NCI-H1092 treated with DMSO at 0.1 percent for 48 hours (cell line): ENCODE measurements at places on chromosomes 2 and 18.

- no peak for DNase-seq
Measured at GRCh38 chr2:9791711-9792110, 51.6 kb upstream of the TAF1B start.

DNA sequence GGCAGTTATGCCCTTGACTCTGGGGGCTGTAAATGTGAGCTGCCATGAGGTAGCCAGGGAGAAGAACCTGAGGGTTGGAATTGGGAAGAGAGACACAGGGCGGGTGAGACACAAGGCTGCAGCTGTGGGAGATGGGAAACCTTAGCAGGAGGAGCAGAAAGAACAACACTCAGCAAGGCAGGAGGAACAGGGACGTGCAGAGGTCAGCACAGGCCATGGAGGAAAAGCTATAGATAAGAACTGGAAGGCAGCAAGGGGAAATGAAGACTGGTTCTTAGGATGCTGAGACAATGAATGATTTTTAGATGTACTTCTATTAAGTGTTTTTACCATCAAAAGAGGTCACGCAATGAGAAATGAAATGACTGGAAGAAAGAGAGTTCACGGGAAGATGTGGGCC is 80.2 kb downstream of the USP40 start:
- DNase-seq = no peak

GRCh38 chr2:178650554-178650953 is 156.7 kb downstream of the TTN start:
- no peak for DNase-seq

DNA sequence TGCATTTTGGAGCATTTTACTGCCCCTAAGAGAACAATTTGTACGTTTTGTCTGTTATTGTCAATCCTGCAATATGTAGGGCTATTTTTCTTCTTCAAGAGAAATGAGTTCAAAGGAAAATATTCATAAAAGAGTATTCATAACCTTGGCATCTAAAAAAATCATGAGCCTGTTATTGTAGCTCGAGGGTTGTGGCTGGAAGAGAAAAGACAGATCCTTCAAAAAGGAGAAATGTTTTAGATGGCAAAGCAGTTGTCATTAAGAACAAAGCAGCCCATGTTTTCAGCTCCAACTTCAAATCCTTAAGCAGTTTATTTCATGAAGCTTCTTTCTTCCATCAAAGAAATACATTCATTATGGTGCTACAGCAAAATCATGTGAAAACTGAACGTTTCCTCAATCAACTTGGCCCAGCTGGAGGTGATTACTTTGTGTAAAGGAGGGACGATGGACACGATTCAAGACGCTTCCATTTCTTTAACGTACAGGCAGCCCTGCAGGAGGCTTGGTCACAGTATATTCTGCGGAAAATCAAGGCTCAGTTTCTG is 31.4 kb downstream of the QPCT start:
- no peak for DNase-seq

- DNase-seq = no peak
Measured at GRCh38 chr2:148813603-148814065, 61.4 kb upstream of the KIF5C start.

- DNase-seq = no peak
Measured at GRCh38 chr2:129888461-129888860, 91.0 kb upstream of the RAB6C start.

GRCh38 chr18:2880473-2880872 is 33.7 kb downstream of the EMILIN2 start:
- DNase-seq = no peak

GRCh38 chr2:31920962-31921361 is 89.8 kb downstream of the MEMO1 start:
- DNase-seq = no peak

- DNase-seq = peak; percentile 35
Measured at GRCh38 chr2:158179660-158180059, 78.0 kb downstream of the UPP2 start.

- DNase-seq = no peak
Measured at GRCh38 chr2:10241641-10242430, 60.9 kb upstream of the HPCAL1 start.

DNA sequence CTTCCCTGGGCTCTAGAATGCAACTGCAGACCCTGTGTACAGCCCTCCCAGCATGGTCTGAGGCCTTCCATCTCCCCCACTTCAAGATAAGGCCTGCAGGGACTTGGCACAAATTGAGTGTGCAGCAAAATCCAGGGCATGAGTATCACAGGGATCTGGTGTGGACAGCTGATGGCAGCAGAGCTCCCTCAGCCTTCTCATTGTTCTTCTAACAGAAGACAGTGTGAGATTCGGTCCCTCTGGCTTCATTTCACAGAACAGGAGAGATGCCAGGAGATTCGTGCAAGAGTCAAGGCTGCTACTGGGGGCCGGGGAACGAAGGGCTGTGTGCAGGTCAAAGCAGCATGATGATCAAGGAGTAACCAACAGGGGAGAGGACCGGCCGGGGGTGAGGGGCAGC is 85.8 kb downstream of the UXS1 start:
- no peak for DNase-seq

DNA sequence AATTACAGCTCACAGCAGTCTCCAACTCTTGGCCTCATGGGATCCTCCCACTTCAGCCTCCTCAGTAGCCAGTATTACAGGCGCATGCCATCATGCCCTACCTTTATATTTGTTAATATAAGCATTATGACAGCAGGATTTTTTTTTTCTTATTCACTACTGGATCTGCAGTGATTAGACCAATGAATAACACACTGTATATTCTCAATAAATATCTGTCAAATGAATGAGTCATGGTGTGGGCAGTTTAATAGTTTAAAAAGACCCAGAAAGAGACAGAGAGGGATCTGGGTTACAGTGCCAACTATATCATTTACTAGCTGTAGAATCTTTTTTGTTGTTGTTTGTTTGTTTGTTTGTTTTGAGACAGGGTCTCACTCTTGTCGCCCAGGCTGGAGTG is 62.4 kb upstream of the LTBP1 start:
- DNase-seq = no peak
